CD14-positive monocyte (primary cell): ENCODE measurements at places on chromosomes 5 and 9. TPM values are rescaled to one million over a fixed set of nuclear protein-coding genes. Genes with fewer than 3 reads are reported as not detected.

DNA sequence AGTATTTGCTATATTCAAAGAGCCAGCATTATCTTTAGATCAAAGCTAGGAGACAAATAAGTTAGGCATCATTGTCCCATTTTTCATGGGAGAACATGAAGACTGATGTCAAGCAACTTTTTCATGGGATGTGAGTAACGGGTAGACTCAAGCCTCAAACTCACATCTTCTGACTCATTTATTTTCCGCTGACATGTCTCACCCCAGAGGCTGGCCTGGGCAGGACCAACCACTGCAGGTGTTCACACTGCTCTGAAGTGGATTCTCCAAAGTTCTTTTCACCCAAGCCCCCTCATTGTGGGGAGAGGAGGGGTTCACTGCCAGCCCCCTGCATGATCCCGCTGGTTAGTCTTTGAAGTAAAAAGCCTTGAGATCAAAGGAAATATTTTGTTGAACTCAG, 34.9 kb upstream of the BASP1 start:
- no peak for DNase-seq

DNA sequence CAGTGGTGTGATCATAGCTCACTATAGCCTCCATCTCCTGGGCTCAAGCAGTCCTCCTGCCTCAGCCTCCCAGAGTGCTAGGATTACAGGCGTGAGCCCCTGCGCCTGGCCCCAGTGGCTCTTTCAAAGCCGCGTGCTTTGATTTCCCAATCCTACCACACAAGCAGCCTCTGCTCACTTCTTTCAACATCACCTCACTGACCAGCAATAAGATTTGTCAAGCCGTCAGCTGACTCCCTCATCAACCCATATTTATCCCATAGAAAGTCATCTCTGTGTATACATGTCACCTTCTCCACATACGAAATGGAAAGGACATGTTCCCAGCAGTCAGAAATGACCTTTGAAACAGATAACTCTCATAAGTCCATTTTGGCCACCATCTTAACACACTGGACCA, 26.0 kb downstream of the SLC31A2 start:
- DNase-seq: peak; percentile 46

- DNase-seq: no peak
Measured at GRCh38 chr5:116982035-116982434, 407.4 kb upstream of the SEMA6A start.

GRCh38 chr9:133935328-133936005, 56.7 kb downstream of the VAV2 start:
- DNase-seq: no peak

DNA sequence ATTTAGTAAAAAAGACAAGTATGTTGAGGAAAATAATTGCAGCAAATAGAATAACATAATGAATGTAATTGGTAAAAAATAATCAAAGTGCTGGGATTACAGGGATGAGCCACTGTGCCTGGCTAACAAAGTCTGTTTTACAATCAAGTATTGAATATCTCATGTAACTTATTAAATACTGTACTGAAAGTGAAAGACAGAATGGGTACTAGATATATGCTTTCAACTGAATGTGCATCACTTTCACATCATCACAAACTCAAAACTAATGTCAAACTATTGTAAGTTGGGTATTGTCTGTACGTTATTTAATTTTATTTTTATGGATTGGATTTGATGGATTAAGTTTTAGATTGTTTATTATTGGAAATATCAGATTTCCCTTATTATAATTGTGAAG, 58.9 kb downstream of the LURAP1L start:
- no peak for DNase-seq

DNA sequence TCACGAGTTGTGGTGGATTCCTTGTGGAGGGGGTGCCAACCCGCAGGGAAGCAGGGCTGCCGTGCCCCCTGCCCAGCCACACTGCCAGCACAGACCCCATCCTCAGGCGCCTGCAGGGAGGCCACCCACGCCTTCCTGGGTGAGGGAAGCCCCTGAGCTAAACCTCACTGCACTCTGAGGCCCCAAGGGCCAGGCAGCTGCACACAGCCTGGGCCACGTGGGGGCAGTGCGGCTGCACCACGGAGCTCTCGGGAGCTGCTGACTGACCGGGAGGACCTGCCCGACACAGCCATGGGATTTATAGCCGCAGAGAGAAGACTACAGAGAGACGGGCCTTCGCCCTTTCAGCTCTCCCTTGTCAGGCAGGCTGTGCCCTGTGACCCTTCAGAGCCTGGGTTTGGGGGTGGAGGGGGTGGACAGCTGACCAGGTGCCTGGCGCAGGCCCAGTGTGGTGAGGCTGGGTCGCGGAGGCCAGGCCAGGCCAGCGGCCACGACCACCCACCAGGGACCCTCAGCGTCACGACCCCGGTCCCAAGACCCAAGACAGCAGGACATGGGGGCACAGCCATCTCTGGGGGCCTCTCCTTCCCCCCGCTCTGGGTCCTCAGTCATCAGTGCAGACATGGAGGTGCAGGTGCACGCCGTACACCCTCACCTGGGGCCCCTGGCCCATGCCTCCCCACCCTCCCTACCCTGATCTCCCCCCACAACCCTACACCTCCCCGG, 4.3 kb upstream of the AHRR start:
- DNase-seq: peak; percentile 30

- DNase-seq: no peak
Measured at GRCh38 chr5:39772307-39772706, 347.5 kb upstream of the DAB2 start.

- peak; percentile 35 for DNase-seq
Measured at GRCh38 chr5:173920024-173920753, 32.0 kb downstream of the CPEB4 start.

DNA sequence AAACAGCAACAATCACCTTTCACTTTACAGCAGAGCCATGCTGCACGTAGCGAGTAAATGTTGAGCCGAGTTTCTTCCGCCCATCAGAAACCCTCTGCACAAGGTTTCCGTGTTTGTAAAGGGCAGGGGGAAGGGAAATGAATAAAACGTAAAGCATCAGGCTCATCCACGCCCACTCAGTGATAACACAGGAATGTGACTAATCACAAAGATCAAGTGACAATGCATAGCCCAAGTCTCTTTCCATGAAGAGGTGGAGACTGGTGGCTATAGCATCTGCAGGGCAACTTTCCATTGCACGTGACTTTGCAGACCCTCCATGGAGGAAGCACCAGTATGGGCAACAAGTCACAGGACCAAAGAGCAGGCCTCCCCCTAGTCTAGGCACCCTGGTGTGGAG, 56.6 kb downstream of the CAMSAP1 start:
- no peak for DNase-seq

DNA sequence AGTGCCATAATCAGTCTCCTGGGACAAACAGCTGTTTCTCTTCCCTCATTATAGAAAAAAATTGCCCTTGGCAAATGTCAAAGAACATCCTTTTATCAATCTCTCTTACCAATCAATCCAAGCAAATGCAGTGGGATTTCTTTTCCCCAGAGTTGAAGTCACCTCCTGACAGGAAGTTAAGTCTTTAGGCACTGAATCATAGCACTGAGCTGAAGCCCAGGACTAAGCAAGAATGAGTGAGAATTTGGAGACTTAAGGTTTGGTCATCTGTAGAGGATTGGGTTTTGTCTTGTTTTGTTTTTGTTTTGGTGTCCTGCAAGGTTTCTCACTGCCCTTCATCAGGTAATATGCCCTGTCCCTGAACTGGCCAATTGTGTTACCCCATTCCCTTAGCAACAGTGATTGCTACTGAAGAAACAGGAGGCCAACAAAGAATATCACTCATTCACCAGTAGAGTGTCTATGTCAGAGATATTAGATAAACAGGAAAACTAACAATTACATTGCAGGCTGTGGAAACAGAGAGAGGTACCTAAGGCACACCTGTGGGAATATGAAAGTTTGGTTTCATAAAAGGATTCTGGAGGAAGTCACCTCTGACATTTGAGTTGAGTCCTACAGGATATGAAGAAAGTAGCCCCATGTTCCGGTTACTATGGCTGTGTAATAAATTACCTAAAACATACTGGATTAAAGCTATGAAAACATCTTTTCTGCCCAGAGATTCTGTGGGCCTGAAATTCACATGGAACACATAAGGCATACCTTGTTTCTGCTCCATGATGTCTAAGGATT, 4.5 kb upstream of the FXN start:
- DNase-seq: no peak

The TLE1 gene
- 0.46 TPM for polyA plus RNA-seq

The MCTP1 gene
- polyA plus RNA-seq: 72.9 TPM

The TMEM171 gene
- not detected in 2 replicates for polyA plus RNA-seq

The IFNA21 gene
- not detected in 2 replicates for polyA plus RNA-seq

The FGF1 gene
- polyA plus RNA-seq: not detected
